Activated CD8-positive, alpha-beta memory T cell treated with anti-CD3 and anti-CD28 coated beads, Interleukin-2, amount 10 ng/mL, durations not matched to agents 7 days and 5 days (primary cell): ENCODE measurements at places on chromosomes 2 and 18. TPM values are rescaled to one million over a fixed set of nuclear protein-coding genes. Genes with fewer than 3 reads are reported as not detected.
A peak's percentile ranks its signal among the peaks of the same experiment; 100 is the strongest.

- DNase-seq = no peak
Measured at GRCh38 chr2:103977668-103978067, 876.2 kb upstream of the POU3F3 start.

DNA sequence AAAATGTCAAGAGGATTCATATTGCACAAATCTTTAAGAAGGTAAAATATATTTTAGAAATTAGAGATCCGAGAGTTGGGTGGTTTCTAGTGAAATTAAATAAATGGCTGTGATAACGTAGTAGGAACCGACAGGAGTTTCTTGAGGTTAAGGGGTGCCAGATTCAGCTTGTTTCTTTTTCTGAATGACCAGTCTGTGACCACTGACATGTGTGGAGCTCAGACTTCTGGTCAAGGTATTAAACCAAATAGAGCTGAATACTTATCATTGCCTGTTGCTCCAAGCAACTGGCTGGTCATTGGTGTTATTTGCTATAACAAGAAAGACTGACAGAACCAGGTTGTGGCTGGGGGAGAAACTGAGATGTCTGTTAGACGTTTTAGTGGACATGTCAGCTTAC, 408.2 kb upstream of the HS6ST1 start:
- DNase-seq = no peak

DNA sequence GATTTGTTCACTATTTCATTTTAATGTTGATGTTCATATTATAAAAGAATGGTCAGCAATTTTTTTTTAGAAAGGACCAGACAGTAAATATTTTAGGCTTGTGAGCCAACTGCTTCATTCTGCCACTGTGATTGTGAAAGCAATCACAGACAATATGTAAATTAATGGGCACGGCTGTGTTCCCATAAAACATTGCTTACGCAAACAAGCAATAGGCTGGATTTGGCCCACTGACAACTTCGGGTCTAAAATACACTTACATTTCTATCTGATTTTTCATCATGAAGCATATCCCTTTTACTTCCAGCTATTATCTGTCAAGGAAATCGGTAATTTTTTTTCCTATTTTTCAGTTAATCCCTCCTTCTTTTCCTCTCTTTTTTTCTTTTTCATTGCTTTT, 182.2 kb upstream of the CDH2 start:
- DNase-seq = no peak

DNA sequence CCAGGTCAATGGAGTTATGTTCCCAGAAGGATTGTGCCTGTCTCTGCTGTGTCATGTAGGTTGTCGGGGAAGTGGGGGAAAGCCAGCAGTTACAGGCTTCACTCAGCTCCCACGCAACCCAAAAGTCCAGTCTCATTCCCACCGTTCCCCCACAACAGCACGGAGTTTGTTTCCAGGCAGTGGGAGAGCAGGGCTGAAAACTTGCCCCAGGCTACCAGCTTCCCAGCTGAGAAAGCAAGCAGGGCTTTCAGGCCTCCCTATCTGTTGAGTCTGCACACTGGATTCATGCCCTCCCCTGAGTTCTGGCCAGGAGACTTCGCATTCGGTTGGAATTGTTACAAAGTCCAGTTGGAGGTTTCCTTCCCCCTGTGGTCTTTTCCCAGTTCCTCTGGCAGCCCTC, 76.3 kb downstream of the TMX3 start:
- DNase-seq = no peak

DNA sequence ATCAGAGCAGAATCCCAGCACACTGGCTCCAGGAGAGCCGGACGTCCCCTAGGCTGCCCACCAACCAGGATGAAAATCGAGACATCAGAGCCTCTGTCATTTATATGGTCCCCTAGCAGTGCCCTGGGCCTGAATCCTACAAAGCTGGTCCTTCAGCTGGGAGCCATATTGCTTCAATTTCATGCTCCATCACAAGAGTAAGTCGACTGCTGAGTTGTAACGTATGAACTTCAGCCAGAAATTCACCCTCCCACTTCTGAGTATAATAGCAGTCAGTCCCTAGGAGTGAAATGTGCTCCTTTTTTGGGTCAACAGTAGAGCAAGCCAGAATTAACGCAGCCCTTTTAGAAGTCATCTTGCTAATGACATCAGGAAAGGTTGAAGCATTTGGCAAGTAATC, 126.4 kb downstream of the CCBE1 start:
- no peak for DNase-seq

DNA sequence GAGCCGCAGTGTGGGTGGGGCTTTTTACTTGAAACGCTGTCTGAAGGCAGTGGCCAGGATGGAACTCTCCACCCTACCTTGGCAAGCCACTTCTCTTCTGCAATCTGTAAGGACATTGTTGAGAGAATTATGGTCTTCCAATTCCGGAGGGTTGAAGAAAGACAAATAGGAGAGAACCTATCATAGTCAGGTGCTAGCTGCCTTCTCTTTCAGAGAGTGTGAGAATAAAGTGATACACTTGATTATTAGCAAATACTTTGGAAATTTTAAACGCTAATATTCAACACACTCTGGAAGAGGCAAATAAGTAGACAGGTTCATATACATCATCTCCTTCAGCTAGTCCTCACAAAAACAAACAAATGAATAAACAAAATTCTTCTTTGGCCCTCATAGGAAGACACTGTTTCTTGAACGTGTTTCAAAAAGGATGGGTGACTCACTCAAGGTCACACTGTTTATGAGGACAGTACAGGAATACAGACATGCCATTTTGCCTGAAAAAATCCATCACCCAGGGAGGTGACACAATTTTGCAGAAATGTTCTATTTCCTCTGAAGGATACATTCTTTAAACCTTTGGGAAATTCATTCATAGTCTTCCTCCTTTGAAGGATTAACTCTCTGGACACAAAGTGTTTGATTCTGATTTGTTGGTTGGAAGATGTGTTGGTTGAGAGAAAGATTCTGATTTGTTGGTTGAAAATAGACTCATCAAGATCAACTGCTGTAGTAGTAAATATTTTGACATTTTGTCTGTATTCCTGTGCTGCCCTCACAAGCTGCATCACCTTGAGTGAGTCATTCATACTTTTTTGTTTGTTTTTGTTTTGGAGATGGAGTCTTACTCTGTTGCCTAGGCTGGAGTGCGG, 2.2 kb upstream of the IL1RN start:
- DNase-seq = peak; percentile 2

CSRNP3 gene
- not detected for total RNA-seq

GRCh38 chr2:95034221-95034620, 8.7 kb downstream of the MAL start:
- DNase-seq = no peak

DNA sequence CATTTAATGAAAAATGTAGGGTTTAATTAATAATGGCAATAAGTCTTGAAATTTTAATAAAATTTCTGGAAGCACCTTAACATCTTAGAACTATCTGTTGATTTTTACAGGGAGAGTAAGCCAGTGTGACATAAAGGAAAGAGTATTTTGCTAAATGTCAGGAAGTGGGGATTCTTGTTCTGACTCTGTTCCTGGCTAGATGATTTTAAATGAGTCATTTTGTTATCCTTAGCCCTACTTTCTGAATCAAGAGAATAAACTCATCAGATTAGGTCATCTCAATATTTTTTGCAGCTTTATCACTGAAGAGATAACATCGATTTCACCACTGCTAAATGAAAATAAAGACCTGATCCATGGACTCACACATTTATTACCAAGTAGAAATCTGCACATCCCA, 377.5 kb upstream of the CYRIA start:
- DNase-seq = no peak

MARCO gene
- total RNA-seq = not detected

DNA sequence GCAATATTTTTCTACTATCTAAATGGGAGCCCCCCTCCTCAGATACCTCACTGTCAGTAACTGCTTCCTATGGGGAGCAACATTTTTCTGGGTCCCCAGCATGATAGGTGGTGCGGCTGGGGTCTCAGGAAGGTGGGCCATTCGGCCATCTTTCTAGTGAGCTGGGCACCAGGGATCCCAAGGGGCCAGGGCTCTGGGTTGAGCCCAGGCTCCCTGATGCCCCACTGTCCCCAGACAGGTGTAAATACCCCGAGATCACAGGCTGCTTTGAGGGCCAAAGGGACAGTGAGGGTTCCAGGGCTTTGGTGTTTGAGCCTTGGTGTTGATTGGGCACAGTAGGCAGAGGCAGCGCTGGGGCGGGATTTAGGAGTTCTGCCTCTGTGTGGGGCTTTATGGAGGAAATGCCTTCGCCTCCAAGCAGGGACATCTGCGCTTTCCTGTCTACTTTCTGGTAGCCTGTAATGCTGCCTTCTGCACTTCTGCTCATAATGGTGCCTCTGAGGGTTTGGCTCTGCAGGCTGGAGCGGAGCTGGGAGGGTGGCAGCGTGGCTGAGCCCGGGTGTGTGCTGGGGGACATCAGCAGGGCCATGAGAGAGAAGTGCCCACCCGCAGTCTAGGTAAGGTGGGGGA, 5.3 kb downstream of the ITM2C start:
- no peak for DNase-seq

PSMA8 gene
- 0.82 TPM for total RNA-seq

CDK15 gene
- not detected for total RNA-seq

- DNase-seq = no peak
Measured at GRCh38 chr18:11119550-11119949, 29.8 kb downstream of the PIEZO2 start.

DNA sequence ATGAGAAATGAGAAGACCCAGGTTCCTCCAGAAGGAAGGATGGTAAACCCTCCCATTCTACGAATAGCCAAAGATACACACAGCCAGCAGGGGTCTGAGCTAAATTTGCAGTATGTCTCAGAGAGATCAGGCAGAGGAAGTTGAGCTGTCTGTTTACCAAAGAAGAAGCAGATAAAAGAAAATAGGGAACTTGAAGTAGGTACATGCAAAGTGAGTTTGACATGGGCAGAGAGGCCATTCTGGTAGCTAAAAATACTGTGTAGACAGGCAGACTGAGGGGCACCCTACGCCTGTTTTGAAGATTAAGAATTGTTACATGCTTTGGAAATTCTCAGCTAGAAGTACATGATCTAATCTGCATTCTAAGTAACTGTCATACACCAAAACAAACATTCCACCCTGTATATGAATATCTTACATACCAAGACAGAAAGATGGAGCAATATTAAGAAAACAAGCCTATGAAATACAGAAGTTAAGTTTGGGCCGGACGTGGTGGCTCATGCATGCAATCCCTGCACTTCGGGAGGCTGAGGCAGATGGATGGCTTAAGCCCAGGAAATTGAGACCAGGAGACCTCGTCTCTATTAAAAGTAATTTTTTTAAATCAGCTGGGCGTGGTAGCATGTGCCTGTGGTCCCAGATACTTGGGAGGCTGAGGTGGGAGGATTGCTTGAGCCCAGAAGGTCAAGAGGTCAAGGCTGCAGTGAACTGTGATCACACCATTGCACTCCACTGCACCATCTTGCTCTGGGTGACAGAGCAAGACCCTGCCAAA, 157.9 kb downstream of the ANKRD44 start:
- DNase-seq = no peak

GRCh38 chr2:47019961-47020681, 104.5 kb upstream of the MCFD2 start:
- DNase-seq = no peak

GALNT13 gene
- not detected for total RNA-seq

PARD3B gene
- total RNA-seq = 0.16 TPM

GRCh38 chr2:177074099-177074710, 138.4 kb upstream of the HNRNPA3 start:
- no peak for DNase-seq

- DNase-seq = no peak
Measured at GRCh38 chr18:6504605-6505497, 90.1 kb upstream of the L3MBTL4 start.

DNA sequence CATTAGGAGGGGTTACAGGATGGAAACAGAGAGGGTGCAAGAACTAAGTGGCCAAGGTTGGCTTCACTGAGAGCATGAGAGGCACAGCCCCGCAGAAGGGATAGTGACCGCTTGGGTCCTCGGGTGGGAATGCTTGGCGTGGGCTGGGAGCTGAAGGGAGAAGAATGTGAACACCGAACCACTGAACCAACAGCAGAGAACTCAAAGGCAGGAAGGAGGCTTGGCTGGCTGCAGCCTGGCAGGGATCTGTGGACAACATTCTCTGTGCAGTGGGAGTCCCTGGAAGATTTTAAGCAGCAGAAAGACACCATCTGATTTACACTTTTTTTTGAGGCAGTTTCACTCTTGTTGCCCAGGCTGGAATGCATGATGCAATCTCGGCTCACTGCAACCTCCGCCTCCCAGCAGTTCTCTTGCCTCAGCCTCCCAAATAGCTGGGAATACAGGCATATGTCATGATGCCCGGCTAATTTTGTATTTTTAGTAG, 33.9 kb downstream of the SOWAHC start:
- DNase-seq = no peak

SCG2 gene
- 0.12 TPM for total RNA-seq

DQX1 gene
- total RNA-seq = 0.38 TPM

DNA sequence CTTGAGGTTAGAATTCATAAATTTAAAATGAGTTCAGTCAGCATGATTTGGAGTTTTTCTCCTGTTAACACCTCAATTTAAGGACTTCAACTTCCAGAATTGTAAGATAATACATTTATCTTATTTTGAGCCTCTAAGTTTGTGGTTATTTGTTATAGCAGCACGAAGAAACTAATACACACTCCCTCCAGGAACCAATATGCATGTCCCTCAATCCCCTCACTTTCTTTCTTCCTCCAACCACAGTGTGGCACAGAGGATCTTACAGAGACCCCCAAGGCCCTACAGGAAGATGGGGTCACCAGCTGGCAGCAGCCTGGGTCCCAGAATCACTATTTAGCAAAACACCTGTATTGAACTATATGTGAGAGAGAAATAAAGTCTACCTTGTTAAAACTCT, 242.0 kb downstream of the RAD51AP2 start:
- no peak for DNase-seq

LOXHD1 gene
- 0.26 TPM for total RNA-seq

DNA sequence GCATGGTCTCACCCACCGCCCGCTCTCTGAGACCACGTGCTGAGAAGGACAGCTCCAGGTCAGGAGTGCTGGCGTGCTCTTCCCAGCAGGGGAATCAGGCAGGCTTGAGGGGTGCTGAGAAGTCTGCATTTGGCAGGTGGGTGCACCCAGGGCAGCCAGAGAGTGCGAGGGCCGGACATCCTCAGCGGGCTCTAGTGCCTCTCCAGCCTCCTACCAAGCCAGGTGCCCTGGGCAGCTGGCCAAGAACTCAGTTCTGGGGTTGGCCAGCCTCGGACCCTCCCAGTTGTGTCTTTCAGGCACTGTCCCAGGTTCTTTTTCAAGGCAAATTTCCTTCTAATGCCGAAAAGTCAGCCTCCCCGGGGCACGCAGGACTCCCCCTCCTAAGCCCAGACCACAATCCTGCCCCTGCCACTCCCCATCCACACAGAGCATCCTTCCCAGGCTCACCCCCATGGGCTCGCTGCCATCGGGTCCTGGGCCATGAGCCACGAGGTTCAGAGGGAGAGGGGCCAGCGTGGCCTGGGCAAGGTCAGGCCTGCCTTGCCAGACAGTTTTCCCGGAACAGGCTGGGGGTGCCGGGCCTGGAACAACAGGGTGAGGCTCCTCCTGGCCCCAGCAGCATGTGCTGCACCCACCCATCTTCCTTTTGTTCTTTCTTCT, 52.2 kb upstream of the GPC1 start:
- no peak for DNase-seq

GRCh38 chr2:205411558-205411957, 270.7 kb upstream of the NRP2 start:
- no peak for DNase-seq

GRCh38 chr18:41353777-41354528, 601.1 kb upstream of the PIK3C3 start:
- DNase-seq = no peak
